ENCODE measurements at places on chromosomes 1 and 21.

- DNase-seq: no peak
Observed at GRCh38 chr21:45264912-45265515, 22.7 kb downstream of the POFUT2 start.

DNA sequence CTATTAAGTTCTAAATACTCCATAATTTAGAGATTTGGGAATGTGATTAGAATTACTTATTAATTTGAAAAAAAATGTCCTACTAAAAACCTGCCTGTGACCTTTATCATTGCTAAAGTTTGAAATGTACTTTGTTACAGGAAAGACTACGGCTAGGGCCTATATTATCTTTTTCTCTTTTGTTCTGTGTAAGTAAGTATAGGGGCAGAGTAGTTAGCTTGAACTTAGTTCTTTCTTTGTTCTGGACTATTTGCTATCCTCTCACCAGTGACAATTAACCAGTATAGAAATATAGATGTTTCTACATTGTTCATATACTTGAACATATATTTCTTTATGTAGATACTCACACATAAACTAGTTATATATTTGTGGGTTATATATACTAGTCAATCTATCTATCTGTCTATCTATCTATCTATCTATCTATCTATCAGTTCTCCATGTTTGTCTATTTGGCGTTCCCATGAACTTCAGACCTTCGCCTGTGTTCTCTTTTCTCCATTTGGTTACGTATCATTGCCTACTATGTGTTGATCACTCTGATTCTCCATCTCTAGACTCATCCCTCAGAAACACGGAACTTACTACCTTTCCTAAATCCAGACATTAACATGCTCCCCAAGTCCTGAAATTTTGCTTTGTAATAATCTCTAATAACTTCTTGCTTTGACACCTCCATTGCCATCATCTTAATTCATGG, 3.3 kb downstream of the PTPRC start:
- no peak for DNase-seq

DNA sequence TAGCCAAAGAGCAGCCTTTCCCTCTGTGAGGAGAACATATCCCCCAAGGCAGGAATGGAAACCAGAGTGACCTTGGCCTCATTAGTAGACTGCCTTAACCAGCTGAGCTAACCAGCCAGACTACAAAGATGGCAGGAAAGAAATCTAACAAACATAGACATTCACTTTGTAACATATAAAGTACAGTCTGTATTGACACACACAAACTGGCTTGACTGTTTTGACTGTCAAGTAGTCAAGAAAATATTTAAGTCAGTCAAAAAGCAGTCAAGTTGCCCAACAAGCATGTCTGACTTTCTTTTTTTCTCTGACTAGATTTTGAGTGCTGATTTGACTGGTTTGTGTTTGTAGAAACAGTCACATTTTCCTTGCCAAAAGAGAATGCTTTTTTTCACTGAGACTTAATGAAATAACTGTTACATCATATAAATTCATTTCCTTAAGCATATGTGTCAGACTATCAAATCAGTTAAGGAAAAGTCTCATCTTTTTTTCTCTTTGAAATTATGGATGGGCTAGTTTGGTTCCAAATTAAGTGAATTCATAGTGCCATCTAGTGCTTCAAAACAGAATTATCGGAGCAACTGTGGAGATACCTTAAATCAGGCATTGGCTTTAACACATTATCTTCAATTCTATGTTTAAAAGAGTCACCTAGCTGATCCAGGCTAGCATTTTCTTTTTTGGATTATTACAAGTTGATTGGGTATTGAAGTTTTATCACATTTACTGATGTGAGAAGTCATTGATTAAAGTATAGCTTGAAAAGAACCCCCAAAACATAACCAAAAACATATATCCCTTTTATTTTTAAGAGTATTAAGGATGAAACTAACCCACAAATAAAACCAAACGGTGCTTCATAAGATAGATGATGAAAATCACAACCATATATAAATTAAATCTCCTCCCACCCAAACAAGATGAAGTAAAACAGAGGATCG, 75.0 kb downstream of the ATP6V1G3 start:
- DNase-seq: peak; percentile 82

- DNase-seq: no peak
Observed at GRCh38 chr1:159646687-159647086, 59.1 kb downstream of the APCS start.

- peak; percentile 56 for DNase-seq
Observed at GRCh38 chr1:94832446-94832845, 12.3 kb downstream of the SLC44A3 start.

DNA sequence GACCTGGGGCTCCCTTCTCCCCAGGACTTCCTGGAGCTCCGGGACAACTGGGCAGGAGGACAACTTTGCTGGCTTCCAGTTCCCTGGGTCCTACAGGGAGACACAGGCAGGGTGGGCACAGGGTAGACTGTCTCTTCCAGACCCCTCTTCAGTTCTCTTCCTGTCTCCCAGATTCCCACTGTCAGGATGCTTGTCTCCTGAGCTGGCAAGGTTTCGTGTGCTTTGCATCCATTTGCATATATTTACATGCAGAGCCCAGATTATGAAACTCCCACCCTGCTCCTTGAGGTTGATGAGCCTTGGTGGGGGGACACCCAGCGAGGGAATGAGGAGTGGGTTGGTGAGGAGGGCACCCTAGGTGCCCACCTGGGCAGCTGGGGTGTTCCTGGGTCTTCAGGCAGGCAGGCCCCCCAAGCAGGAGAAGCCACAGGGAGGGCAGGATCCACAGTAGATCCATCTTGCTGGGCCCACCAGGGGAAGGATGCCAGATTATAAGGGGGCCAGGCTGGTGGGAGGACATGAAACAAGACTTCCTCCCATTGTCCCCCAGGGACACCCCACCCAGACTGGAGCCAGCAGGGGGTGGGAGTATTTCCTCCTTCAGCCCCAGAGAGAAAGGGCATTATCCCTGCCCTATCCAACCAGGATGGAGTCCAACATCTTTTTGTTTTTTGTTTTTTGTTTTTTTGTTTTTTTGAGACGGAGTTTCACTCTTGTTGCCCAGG, at the start of gene FCN3:
Gene FCN3, minus strand, starts transcription at position 463 of the 725 bp plus-strand sequence. Its CDS starts 6 bp downstream, at position 457.
- no peak for DNase-seq
